Left ventricle myocardium inferior (tissue), 1 donor: ENCODE measurements at places on chromosomes 1 and 21. TPM values are rescaled to one million over a fixed set of nuclear protein-coding genes. Genes with fewer than 3 reads are reported as not detected.

Gene PPFIA4
- total RNA-seq = 24.8 TPM

GRCh38 chr1:25583519-25584370 lies 32.8 kb upstream of the MAN1C1 start:
- H3K27me3 ChIP-seq = no peaks in the 10 kb centered on the region
- H3K4me3 ChIP-seq = no peak overlapping the region
- no peaks in the 10 kb centered on the region for H3K4me1 ChIP-seq
- no peak for DNase-seq
- H3K27ac ChIP-seq = no peak overlapping the region
- H3K36me3 ChIP-seq = no peaks in the 10 kb centered on the region

Gene CELA3A
- total RNA-seq = not detected

GRCh38 chr1:227576189-227576588 lies 12.8 kb downstream of the ZNF678 start:
- no peak overlapping the region for H3K4me3 ChIP-seq
- DNase-seq = no peak
- H3K27me3 ChIP-seq = no peaks in the 10 kb centered on the region
- peaks cover 12% of the 10 kb centered on the region for H3K4me1 ChIP-seq

DNA sequence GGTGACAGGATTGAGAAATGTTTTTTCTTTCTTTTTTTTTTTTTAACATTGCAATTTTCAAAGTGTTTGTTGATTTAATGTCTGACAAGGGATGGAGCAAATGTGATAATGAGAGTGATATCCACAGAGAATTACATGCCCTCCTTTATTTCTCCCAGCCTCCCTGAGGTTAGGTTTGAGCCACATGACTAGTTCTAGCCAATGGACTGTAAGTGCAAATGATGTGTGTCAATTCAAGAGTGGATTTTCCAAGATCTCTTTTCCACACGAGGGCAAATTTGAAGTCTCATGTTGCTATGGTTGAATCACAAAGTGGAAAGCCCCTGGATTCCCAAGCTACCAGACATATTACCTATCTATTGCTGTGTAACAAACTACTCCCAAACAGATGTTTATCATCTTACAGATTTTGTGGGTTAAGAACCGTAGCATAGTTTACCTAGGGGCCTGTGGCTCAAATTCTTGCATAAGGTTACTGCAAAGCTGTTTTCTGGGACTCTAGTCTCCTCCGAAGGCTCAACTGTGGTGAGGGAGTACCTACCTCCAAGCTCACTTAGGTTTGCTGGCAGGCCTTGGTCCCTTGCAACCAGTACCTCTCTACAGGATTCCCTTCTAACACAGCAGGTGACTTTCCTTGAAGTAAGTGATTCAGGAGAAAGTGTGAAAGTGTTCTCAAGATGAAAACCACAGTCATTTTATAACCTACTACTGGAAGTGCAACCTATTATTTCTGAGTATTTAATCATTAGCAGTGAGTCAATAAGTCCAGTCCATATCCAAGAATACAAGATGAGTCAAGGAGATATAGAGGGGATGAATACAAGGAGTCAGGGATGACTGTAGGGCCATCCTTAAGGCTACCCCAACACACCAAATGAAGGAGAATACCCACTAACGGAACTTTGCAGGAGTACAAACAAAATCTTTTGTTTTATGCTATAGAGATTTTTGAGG lies 533.6 kb downstream of the PTPRC start:
- DNase-seq = no peak
- no peaks in the 10 kb centered on the region for H3K4me1 ChIP-seq
- H3K4me3 ChIP-seq = no peak overlapping the region
- H3K27ac ChIP-seq = no peak overlapping the region
- no peaks in the 10 kb centered on the region for H3K36me3 ChIP-seq

Gene MATN1
- total RNA-seq = not detected

- H3K36me3 ChIP-seq = no peaks in the 10 kb centered on the region
- H3K4me3 ChIP-seq = no peak overlapping the region
- H3K27ac ChIP-seq = no peak overlapping the region
- no peak for DNase-seq
- H3K27me3 ChIP-seq = no peaks in the 10 kb centered on the region
These were observed 954 bp downstream of the MYOG start for GRCh38 chr1:203084588-203085527.

DNA sequence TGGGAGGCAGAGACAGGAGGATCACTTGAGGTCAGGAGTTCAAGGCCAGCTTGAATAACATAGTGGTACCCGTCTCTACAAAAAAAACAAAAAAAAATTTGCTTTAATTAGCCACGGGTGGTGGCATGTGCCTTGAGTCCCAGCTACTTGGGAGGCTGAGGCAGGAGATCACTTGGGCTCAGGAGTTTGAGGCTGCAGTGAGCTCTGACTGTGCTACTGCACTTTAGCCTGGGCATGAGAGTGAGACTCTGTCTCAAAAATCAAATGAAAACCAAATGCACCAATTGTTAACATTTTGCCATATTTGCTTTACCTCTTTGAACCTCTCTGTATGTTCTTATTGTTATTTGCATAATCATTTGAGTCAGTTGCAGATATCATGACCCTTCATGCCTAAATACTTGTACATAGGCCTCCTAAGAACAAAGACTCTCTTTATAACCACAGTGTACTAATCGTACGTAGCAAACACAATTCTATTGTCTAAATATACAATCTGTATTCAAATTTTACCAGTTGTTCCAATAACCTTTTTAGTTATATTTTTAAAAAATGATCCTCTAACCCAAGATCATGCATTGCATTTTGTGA lies 8.5 kb upstream of the NID1 start:
- peaks cover 6% of the 10 kb centered on the region for H3K4me1 ChIP-seq
- DNase-seq = no peak
- H3K36me3 ChIP-seq = no peaks in the 10 kb centered on the region
- no peak overlapping the region for H3K27ac ChIP-seq
- H3K27me3 ChIP-seq = no peaks in the 10 kb centered on the region

DNA sequence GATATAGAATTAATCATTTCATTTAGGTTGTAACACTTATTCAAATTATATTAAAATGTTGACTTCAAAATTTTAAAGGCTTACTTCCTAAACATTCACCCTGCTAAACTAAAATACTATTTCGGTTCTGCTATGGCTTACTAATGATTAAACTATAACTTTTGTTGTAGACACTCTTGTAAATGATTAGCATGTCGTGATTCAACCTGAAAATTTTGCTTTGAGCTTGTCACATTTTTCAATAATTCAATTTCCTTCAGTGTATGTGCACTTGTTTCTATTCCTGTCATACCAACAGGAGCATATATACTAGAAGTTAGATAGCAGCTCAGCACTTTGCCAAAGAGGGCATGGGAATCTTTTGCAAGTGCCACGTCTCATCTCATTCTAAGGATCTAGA lies 1018.8 kb downstream of the AMY1C start:
- H3K27ac ChIP-seq = no peak overlapping the region
- DNase-seq = no peak
- H3K4me1 ChIP-seq = no peaks in the 10 kb centered on the region
- no peaks in the 10 kb centered on the region for H3K27me3 ChIP-seq
- H3K4me3 ChIP-seq = no peak overlapping the region

Gene KLF17
- total RNA-seq = not detected

DNA sequence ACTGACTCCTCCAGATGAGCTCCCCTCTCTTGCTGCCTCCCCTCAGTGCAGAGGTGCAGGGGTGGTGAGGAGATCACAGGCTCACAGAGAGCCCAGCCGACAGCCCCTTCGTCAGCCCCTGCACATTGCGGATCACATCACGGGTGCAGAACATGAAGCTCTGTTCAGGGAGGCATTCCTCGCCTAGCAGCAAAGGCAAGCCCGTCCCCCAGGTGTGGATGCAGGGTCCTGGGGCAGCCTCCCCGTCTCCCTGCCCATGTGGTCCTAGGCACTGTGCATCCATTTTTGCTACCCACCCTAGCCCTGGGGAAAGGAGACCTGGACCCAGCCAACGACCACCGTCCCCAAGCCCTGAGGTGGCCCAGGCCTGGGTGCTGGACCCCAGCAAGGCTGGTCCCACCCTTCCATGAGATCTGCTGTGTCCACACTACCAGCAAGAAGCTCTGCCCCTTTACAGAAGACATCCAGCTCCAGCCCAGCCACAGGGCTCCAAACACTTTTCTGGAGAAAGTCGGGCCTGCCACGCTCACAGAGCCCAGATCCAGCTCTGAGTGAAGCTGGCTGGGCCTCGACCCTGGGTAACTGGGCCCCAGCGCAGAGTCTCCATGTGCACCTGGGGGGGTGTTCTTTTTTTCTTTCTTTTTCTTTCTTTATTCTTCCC lies 248.7 kb downstream of the NPHP4 start:
- no peaks in the 10 kb centered on the region for H3K4me1 ChIP-seq
- H3K4me3 ChIP-seq = no peak overlapping the region
- no peaks in the 10 kb centered on the region for H3K36me3 ChIP-seq
- no peak for DNase-seq

GRCh38 chr1:198756470-198756869 lies 117.6 kb downstream of the PTPRC start:
- H3K4me1 ChIP-seq = no peaks in the 10 kb centered on the region
- no peaks in the 10 kb centered on the region for H3K36me3 ChIP-seq
- H3K4me3 ChIP-seq = no peak overlapping the region
- H3K27me3 ChIP-seq = no peaks in the 10 kb centered on the region
- DNase-seq = no peak
